Temporal lobe (tissue), 4 donors: ENCODE measurements at places on chromosomes 5 and 9. TPM values are rescaled to one million over a fixed set of nuclear protein-coding genes. Genes with fewer than 3 reads are reported as not detected.

The PTGER4 gene
- total RNA-seq = 0.98 TPM

The C5orf52 gene
- not detected for total RNA-seq

The TMEM38B gene
- total RNA-seq = 14.0 TPM

The PCDHA8 gene
- 7.6 TPM for total RNA-seq

The MRRF gene
- total RNA-seq = 15.0 TPM

The HOMER1 gene
- total RNA-seq = 80.2 TPM

The HAND1 gene
- not detected for total RNA-seq

The TNFSF15 gene
- total RNA-seq = under 0.01 TPM

The AGTPBP1 gene
- total RNA-seq = 255 TPM

The LURAP1L gene
- 0.98 TPM for total RNA-seq

The GABRG2 gene
- total RNA-seq = 26.1 TPM

The SLC25A2 gene
- total RNA-seq = not detected

The LCN15 gene
- total RNA-seq = not detected

The CDO1 gene
- total RNA-seq = 62.7 TPM

The ENHO gene
- 27.8 TPM for total RNA-seq

The ANXA6 gene
- total RNA-seq = 43.3 TPM

The MAMDC2 gene
- total RNA-seq = 2.5 TPM

The BTNL3 gene
- not detected for total RNA-seq

The EMB gene
- 4.7 TPM for total RNA-seq

The IL5 gene
- total RNA-seq = not detected

The PCDHGB5 gene
- 16.2 TPM for total RNA-seq

The CYLC2 gene
- not detected for total RNA-seq

The PFN3 gene
- 0.74 TPM for total RNA-seq

The FAM219A gene
- 28.8 TPM for total RNA-seq

The C5 gene
- 5.9 TPM for total RNA-seq

The CD72 gene
- total RNA-seq = 0.49 TPM

The ANKRD55 gene
- 1.2 TPM for total RNA-seq

The FAM221B gene
- not detected for total RNA-seq

The TMC1 gene
- total RNA-seq = 0.25 TPM

The TMEM171 gene
- 0.49 TPM for total RNA-seq

The CDH6 gene
- total RNA-seq = 37.4 TPM

The CARD9 gene
- under 0.01 TPM for total RNA-seq

The DPYSL3 gene
- 925 TPM for total RNA-seq

The DNAJC25 gene
- total RNA-seq = 3.9 TPM

The ST6GALNAC4 gene
- 7.4 TPM for total RNA-seq

The PSMD5 gene
- total RNA-seq = 22.9 TPM

The ACO1 gene
- total RNA-seq = 12.0 TPM

The OTP gene
- total RNA-seq = not detected

The NKD2 gene
- 3.2 TPM for total RNA-seq

The RELL2 gene
- total RNA-seq = 4.9 TPM

The DNAI1 gene
- 0.25 TPM for total RNA-seq

The AK3 gene
- 31.5 TPM for total RNA-seq

The TEX48 gene
- total RNA-seq = not detected

The CYSRT1 gene
- 0.25 TPM for total RNA-seq

The SH3PXD2B gene
- 13.8 TPM for total RNA-seq

The LCN12 gene
- total RNA-seq = 0.74 TPM

The SCAI gene
- 54.3 TPM for total RNA-seq
